CD4-positive, alpha-beta T cell treated with Interleukin-4 for 1 hour (primary cell): ENCODE measurements at places on chromosomes 6 and 20.

DNA sequence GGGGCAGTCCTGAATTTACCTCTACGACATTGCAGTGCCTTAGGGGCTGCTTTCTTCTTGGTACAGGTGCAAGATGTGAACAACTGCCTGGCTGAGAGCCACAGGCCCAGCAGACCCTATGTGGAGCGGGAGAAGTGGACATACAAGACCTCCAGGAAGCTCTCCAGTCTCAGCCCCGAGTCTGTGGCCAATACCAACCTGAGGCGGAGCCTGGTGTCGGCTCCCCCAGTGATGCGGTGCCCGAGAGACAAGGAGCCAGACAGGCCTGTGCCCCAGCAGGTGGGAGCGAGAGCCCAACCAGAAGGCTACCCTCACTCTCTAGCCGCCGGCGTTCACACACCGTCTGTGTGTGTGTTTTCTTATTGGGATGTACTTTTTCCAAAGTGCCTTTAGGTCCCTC, 59.6 kb downstream of the EFCAB8 start:
- DNase-seq, result no peak

DNA sequence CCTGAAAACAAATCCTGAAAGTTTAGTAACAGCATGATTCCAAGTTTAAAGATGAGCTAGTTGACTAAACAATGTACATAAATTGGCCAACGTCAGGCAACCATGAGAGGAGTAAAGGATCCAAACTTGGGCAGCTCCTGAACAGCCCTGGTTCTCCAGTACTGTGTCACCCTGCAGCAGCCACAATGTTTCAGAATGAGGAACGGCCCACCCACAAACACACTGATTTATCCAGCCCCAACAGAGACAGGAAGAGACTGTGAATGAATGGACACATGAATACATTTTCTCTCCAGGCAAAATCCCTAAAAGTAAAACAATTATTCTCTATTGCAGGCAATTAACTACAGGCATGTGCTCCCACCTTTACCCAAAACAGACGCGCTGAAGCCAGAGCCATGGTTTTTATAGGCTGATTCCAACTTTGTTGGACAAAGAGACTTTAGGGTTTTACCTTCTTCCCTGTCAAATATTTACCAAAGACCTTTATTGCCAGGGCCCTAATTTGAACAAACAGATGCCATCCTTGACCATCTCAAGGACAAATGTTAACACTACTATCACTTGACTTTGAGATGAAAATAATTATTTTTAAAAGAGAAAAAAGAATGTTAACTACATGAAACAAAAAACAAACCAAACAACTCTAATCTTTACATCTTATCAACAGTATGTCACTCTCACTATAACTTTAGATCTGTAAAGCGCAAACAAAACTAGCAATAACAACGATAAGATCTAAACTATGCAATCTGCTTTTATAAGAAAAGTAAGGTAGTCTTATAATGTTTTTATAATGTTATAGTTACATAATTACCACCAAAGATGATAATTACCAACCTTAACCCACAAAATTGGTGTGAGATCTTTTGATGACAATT, 22.9 kb downstream of the CNKSR3 start:
- DNase-seq, result no peak

DNA sequence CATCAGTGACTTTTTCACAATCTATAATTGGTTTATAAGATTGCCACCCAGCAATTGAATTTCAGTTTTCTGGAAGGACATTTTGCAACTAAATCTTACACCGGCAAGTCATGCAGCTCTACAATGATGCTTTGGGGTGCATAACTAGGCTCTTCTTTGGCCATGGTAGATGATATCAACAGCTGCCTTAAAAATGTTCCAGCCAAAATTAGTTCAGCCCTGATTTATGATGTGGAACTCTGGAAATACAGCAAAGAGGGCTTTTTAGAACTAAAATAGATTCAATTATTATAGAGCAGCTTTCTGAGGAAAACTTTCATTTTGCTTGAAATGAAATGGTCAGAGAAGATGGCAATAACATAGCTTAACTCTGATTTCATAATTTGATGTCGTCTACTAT, 18.4 kb upstream of the MCM9 start:
- no peak for DNase-seq

DNA sequence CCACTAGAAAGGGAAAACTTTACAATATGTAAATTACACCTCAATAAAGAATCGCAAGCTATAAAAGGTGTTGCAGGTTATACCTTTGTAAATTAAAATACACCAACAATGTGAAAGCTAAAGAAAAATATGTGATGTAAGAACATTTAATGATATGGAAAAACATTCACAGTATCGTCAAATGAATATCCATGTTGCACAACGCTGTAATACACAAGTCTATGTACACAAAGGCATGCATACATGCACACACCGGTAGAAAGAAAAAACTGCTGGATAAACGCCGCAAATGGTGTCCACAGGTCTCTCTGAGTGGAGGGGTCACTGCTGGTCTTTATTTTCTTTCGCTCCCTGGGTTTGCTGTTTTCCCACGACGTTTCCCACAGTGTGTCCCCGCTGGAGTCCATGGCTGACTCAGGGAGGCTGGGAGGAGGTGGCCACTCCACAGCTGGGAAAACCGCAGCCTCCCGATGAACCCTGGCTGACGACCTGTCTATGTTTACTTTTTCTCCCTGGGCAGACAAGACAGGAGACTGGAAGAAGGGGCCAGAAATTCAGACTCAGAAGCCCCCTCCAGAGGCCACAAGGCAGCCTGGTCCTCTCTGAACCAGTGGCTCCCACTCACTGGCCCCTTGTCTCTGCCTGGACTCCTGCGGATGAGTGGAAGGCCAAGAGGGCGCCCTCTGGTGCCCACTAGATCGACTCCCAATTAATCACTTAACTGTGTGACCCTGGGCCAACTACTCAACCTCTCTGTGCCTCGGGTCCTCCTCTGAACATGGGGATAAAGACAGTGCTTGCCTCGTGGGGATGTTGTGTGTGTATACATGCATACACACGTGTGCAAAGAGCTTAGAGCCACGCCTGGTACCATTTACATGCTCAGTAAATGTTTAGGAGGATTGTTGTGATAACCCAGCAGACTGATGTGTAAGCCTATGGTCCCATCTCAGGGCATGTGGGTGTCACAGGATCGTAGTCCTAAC, 12.8 kb upstream of the BPI start:
- DNase-seq, result no peak

DNA sequence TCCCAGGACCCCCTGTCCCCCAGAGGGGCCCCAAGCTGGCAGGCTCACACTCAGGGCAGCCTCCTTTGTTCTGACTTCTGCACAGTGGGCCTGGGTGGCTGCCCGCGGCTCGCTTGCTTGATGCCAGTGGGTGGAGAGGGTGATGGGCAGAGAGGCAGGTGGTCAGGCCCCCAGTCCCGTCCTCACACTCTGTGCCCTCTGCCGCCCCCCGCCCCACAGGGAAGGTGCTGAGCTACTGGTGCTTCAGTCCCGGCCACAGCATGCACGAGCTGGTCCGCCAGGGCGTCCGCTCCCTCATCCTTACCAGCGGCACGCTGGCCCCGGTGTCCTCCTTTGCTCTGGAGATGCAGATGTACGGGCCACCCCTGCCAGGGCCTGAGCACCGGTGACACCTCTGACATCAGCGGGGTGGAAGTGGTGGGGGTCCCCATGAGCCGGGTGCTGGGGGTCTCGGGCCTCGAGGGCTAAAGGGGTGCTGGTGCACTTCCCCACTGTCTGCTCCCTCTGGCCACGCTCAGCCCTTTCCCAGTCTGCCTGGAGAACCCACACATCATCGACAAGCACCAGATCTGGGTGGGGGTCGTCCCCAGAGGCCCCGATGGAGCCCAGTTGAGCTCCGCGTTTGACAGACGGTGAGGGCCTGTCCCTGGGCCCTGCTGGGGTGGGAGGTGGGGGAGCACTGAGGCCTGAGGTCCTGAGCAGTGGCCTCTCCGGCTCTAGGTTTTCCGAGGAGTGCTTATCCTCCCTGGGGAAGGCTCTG, 8.9 kb upstream of the TNFRSF6B start:
- DNase-seq, result no peak
